ENCODE measurements at places on chromosomes 12 and 14.
A peak's percentile ranks its signal among the peaks of the same experiment; 100 is the strongest.

DNA sequence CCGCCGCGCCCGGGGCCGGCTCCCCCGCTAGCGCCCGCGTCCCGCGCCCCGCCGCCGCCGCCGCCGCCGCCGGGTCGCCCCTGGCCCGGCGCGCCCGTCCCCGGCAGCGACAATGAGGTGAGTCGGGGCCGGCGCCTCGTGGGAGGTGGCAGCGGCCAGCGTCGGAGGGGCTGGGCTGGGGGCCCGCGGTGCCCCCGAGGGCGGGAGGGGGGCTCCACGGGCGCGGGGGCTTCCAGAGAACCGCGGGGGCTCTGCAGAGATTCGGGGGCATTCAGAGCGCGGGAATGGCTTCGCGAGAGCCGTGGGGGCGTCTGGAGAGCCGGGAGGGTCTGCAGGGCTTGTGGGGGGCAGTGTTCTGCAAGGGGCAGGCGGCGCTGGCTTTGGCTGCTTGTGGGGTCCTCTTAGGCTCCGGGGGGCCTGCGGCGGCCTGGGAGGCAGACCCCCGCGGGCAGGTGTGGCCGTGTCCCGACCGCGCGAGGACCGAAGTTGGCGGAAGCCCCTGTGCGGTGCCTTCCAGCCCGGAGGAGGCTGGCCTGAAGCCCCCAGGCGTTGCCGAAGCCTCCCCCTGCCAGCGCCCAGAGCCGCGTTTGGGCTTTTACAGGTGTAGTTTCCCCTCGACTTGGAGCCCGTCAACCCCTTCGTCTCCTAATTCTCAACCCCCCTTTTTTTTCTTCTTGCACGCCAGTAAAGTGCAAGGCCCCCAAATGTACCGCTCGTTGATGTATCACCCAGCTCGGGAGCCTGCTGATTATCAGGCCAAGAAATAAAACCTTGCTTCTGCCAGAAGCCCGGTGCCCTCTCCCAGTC is 93.1 kb upstream of the EVL start:
- peak; percentile 41 for DNase-seq

DNA sequence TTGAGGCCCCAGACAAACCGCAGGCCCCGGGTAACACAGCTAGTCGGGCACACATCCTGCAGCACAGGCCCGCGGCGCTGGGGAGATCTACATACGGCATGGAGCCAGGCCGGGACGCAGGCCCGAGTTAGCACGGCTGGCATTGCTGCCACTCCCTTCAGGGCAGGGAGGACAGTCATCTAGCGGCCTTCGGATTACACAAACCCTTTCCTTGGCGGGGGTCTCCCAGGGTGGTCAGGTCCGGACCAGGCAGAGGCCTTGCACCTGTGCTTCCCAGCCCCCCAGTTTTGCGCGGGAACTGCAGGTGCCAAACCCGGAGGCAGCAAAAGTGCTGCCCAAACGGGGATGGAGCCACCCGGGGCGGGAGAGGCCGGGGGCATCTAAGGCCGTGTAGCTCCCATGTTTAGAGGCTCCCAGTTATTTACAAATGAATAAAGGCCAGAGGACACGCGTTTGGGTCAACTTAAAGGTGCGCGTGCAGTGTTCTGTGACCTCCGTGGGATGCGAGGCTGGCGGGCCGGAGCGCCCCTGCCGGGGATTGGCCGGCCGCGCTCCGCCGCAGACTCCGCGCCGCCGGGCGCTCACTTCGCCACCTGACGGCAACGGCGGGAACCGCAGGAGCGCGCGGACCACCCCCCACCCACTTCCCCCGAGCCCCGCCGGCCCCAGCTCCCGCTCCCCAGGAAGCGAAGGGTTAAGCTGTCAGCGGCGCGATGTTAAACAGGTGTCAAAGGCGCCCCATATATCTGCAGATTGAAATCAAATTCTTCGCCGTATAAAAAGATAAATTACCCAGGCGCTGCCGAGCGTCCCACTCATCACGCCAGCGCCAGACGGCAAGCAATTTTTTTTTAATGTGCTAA is 18.1 kb downstream of the VSX2 start:
- DNase-seq: peak; percentile 48

DNA sequence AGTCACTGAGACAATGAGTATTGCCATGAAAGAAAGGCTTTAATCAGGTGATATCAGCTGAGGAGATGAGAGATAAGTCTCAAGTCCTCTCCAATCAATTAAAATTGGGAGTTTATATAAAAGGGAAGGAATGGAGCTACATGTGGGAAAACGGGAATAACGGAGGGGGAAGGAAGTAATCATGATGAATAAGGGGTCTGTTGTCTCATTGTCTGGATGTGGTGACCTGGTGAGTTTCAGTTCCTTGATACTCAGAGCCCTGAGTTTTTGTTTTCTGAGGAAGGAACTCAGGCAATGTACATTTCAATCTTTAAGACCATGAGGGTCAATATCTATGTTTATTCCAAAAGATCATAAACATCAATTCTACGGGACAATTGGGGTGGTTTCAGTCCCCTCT is 198.8 kb downstream of the KITLG start:
- no peak for DNase-seq

GRCh38 chr12:88580051-88580871 is at the start of gene KITLG:
Gene KITLG, minus strand, starts transcription at chr12:88580471. Its CDS starts 193 bp downstream, at chr12:88580278.
- DNase-seq: peak; percentile 83

DNA sequence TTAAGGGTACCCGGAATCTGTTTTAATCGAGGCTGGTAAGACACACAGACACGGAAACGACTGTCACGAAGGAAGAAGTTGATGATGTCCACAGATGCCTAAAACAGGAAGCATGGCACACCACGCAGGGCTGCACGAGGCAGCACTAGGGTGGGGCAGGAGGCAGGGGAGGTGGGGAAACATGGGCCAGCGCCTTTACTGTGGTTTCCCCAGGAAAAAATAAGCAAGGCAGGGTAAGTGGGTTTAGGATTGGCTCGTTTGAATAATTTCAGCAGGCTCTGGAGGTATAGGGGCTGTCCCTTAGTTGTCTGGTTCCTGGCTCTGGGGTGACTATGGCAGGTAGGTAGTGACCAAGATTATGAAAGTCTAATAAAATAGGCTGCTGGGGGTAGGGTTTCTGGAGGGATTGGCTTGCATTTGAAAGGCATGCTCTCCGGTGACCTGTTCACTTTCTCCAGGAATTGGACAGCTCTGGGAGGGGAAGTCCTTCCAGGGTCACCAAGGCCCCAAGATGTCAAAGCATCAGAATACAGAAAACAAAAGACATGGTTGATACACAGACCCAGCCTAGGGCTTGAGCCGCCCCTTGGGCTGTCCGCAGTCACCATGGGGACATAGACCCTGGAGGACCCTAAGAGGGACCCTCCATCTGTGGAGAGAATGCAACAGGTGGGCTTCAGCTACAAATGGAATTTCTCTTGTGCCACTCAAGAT is 35.3 kb downstream of the MAP1LC3B2 start:
- no peak for DNase-seq

- no peak for DNase-seq
These were observed 88.3 kb downstream of the KIF26A start for GRCh38 chr14:104226421-104227383.

GRCh38 chr12:7162691-7163114 is 26.8 kb upstream of the PEX5 start:
- DNase-seq: peak; percentile 5

DNA sequence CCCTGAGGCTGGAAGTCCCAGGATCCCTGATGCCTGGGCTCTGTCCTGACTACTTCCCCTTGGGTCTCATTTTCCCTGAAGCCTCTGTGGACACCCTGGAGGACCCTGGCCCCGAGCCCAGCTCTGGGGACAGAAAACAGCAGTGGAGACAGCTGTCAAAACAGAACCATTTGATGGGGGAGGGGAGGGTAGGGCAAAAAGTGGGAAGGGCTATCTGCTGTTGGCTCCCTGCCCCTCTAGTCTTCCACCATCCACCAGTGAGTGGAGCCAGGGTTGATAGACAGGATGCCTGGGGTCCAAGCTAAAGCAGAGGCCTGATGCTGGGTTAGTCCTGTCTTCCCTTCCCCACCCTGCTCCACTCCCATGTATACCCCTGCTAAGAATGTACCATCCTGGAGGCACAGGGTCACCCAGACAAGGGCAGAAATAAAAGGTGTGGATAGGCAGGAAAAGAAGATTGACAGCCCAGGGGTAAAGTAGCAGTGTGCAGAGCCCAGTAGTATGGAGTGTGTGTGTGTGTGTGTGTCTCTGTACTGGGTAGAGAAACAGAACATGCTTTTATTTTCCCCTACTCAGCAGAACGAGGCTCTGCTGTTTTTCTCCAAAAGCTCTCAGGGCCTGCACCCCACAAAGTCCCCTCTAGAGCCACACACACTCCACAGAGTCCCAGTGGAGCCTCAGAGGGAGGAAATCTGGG is 9.8 kb downstream of the ZNF385A start:
- no peak for DNase-seq

DNA sequence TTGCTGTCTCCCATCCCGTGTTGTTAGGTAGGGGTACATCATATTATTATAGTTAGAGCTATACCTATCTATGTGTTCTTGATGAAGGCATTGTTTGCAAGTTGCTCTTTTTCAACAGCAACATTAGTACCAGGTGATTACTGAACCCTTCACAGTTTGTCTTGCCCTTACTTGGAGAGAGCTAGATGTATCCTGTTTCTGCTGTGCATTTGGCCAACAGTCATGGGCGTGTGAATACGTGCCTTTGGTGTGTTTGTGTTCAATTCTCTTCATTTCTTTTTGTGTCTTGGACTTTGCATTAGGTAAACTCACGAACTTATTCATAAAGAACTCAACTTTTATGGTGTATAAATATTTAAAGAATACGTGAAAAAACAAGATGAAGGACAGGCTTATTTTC is 14.3 kb downstream of the ARF6 start:
- no peak for DNase-seq

GRCh38 chr12:62211510-62211909 is 48.7 kb upstream of the USP15 start:
- no peak for DNase-seq

- no peak for DNase-seq
These were observed 179.2 kb upstream of the DCN start for GRCh38 chr12:91361864-91362263.

DNA sequence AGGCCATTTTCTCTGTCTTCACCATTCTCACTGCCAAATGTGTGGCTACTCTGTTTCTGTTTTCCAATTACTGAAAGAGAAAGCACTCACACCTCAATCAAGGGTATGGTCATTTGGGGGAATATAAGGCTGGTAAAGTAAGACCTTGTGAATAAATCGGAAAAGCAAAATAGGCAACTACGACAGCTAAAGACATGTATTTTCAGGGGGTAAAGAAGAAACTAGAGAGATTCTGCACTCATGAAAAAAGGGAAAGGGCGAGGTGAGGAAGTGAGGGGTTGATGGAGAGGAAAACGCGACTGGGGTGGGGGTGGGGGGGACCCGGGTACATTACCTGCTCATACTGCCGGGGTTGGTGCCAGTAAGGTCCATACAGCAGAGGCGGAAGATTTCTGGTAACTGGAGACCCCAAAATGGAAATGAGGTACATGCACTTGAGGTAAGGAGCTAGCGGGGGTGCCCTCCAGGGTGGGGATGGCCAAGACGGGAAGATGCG is 19.3 kb downstream of the CHD8 start:
- DNase-seq: no peak

DNA sequence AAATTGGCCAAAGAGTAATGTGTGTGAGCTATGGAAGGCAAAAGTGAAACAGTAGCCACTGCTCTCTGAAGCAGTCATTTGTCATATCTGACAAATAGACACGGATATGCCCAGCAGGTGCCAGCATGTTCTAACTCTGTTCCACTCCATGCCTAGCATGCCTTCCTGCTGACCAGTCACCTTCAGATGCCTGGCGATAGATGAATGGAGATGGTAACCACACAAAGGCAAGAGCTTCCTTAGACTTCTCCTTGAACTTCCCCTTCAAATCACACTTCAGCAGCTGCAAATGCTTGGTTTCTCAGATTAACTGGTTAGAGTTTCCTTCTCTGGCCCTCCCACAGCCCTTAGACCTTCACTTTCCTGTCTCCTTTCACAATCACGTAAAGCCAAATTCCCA is 429.9 kb downstream of the DAD1 start:
- DNase-seq: no peak

- DNase-seq: no peak
These were observed 43.9 kb upstream of the TRAF3 start for GRCh38 chr14:102733326-102733725.

DNA sequence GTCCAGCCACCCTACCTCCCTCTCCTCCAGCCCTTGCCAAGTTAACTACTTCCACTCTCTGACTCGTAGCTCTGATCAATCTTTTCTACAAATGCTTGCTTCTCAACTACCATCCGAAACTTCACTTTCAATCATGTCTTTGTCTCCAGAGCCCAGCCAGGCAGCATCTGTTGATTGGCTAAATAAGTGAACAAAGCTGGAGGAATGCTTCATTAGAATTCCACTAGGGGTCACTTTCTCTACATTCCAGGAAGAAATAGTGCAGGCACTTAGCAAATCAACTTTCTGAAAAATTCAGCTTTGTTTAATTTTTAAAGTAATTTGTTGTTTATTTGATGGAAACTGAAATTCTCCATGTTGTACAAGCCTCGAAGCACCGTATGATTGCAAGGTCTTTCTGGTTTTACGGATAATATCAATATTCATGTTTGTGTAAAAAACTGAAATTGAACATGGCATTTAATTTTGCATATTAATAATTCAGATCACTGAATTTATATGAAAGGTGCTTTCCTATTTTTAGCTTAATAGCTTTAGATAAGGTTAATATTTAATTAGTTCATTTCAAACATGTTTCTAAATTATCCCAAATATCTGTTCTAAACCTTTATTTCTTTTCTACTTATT is 32.4 kb upstream of the HELB start:
- DNase-seq: peak; percentile 60

GRCh38 chr14:63295231-63295685 is 23.5 kb downstream of the GPHB5 start:
- no peak for DNase-seq

DNA sequence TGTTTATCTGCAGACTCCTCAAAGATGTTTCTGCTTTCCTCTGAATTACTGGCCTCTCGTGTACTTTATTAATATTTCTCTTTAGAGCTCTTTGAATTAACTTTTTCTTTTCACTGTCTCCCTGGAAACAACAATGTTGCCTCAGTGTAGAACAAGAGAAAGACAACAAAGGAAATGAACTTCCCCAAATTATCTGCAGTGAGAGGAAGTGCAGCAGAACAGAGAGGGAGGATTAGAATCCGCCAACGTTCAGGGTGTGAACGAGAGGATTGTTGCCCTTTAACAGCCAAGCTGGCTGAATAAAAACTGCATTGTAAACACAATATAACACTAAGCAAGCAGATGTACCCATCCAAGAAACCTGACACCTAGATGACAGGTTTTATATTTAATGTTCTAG is 375.9 kb downstream of the GALC start:
- no peak for DNase-seq

DNA sequence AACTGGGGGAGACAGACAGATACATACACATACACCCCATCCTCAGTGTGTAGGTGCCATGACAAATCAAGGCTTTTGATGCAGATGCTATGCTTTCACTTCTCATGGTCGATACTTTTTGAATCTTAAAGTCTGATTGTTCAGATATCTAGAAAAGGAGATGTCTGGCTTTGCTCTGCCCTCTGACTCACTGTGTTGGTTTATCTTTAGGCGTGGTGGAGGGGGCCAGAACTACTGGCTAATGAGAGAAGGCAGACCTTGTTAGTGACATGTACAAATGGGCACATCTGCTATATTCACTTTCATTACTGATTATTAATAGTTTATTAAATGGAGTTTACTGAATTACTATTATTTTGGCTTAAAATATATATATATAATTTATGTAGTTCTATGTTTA is 444.3 kb upstream of the RGS6 start:
- no peak for DNase-seq

- peak; percentile 24 for DNase-seq
These were observed 142.8 kb downstream of the LRFN5 start for GRCh38 chr14:41749429-41749828.

- DNase-seq: no peak
These were observed 258.0 kb upstream of the DDHD1 start for GRCh38 chr14:53411125-53411524.
